ENCODE measurements at places on chromosomes 12 and 14. TPM values are rescaled to one million over a fixed set of nuclear protein-coding genes. Genes with fewer than 3 reads are reported as not detected.

The KRT85 gene
- not detected for total RNA-seq

The C12orf50 gene
- not detected for total RNA-seq

The PMCH gene
- not detected for total RNA-seq

The INF2 gene
- 46.4 TPM for total RNA-seq

The CATSPERB gene
- total RNA-seq, result 2.8 TPM
